NCI-H2227 treated with DMSO at 0.1 percent for 48 hours (cell line): ENCODE measurements at places on chromosomes 5 and 9.

GRCh38 chr5:32687499-32687831 is 23.7 kb upstream of the NPR3 start:
- no peak for DNase-seq

GRCh38 chr5:141528291-141528984 is 39.6 kb downstream of the PCDHGC5 start:
- no peak for DNase-seq

DNA sequence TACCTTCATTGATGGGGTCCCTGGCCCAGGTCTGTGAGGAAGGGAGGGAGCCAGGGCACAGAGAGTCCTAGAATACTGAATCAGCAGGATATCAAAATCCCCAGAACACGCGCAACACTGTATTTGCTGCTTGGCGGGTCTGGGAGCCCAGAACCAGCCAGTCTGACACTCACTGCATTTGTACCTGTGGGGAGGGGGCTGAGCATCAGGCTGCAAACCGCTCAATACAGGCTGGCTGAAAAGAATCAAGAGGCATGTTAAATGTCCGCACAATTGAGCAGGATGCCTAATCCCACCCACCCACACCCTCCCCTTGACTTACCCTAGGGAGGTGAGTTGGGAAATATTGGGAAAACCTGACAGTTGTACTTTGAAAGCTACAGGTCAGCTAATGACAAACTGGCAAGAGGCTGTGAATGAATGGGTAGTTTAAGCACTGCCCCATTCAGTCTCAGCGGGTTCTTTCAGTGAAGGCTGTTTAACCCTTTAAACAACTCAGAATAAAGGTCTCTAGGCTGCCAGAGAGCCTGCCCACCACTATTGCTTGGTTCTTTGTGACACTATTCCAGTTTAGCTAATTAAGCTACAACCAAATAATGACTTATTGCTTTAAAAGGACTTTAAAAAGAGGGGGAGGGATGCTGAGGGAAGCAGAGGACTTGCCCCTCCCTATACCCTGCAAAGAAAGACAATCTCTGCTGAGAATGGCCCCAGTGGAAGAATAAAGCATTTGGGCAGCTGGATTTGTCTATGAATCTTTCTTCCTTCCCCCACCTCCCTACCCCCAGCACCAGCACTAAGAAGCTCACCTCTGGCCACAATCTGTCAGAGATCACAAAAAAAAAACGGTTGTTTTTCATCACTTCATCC is 5.0 kb downstream of the SPRY4 start:
- DNase-seq: no peak

- DNase-seq: no peak
These were observed 69.5 kb upstream of the RAD23B start for GRCh38 chr9:107213561-107214028.

DNA sequence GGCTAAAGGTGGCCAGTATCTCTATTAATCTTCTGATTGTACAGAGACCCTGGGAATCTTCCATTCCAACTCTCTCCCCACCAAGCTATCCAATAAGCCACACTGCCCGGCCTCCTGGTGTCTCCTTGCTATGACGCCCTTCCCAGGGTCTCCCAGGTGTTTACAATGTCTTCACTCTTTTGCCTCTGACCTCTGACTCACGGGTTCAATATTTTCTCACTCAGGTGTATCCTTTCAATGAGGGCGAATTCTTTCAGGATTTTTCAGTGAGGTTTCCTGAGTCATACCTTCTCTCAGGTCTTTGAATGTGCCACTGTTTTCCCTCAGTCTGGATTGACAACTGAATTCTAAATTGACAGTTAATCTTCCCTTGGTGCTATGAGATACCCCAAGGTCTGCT is 53.7 kb upstream of the IRX4 start:
- no peak for DNase-seq

- DNase-seq: no peak
These were observed 568 bp downstream of the MACIR start for GRCh38 chr5:103258957-103259704.

DNA sequence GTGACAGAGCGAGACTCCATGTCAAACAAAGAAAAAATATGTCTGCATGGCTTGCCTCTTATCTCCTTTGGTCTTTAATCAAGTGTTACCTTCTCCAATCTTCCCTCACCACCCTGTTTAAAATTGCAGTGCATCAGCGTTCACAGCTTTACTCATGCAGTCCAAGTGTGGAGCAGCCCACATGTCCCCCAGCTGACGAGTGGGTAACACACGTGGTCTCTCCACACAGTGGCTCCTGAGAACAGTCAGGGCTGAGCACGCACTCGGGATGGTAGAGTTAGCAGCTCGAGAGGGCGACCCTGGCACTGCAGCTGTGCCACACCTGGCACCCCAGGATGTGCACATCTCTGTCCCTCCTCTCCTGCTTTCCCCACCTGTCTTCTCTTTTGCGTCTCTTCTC is 25.9 kb upstream of the CFAP157 start:
- DNase-seq: no peak

DNA sequence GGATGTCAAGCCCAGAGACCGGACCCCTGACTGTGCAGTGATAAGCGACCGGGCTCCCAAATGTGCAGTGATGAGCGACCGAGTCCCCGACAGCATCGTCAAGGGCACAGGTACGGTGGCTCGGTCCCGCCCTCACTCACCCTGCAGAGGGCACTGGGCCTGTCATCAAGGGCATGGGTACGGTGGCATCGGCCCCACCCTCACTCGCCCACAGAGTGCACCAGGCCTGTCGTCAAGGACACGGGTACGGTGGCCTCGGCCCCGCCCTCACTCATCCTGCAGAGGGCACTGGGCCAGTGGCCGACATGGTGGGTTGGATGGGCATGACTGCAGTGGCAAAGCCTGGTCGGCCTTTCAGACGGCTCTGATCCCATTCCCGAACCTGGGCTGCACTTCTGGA is 9.7 kb upstream of the LRRC14B start:
- DNase-seq: no peak

DNA sequence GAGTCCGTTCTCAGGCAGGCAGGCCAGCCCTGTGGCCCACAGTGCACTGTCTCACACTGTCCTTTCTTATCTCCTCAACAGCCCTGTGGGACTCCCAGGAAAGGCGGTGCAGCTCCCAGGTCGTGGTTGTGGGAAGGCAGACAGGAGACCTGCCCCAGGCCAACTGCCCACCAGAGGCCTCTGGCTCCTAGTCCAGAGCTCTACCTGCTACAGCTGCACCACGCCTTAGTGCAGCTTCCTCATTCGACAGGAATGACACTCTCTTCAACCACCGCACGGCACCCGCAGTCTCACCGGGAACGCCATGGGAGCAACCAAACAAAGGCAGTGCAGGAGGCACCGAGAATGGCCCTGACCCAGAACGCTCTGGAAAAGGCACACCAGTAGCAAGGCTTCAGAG is 25.3 kb downstream of the CAMSAP1 start:
- DNase-seq: no peak
